Activated CD4-positive, alpha-beta memory T cell treated with anti-CD3 and anti-CD28 coated beads, Interleukin-2, amount 10 ng/mL, durations not matched to agents 7 days and 5 days (primary cell): ENCODE measurements at places on chromosomes 13 and 19.

- DNase-seq = no peak
Measured at GRCh38 chr13:55345224-55345623, 1795.5 kb upstream of the PRR20A start.

GRCh38 chr13:27419328-27419727 lies 5.1 kb upstream of the GTF3A start:
- DNase-seq = no peak

GRCh38 chr19:17665058-17665457 lies 23.1 kb downstream of the UNC13A start:
- no peak for DNase-seq

GRCh38 chr19:2779121-2779740 lies 3.8 kb downstream of the SGTA start:
- no peak for DNase-seq

DNA sequence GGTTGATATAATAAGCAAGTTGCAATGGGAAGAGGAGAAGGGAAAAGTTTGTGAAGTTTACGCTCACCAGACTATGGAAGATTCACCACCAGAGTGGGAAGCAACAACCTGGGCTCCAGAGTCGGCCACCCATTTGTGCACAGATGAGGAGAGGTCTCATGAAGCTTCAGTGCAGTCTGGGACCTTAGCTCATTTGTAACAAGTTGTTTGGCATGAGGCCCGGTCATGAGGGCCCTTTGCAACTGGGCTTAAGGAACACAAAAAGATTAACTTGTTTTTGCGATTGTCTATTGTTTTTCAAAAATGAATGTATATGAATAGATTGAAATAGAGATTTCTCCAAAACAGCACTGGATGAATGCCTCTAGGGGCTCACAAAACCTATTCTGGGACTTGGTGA lies 94.2 kb downstream of the ZNF737 start:
- no peak for DNase-seq

DNA sequence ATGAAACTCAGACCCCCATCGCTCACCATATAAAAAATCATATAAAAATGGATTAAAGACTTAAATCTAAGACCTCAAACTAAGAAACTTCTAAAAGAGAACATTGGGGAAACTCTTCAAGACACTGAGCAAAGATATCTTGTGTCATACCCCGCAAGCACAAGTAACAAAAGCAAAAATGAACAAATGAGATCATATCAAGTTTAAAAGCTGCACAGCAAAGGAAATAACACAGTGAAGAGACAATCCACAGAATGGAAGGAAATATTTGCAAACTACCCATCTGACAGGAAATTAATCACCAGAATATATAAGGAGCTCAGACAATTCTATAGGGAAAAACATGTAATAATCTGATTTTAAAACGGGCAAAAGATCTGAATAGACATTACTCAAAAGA lies 808.3 kb downstream of the LIG4 start:
- no peak for DNase-seq

- DNase-seq = no peak
Measured at GRCh38 chr19:5680084-5680436, 256 bp downstream of the MICOS13 start.

GRCh38 chr13:113576597-113576996 lies 8.0 kb upstream of the TFDP1 start:
- DNase-seq = no peak

DNA sequence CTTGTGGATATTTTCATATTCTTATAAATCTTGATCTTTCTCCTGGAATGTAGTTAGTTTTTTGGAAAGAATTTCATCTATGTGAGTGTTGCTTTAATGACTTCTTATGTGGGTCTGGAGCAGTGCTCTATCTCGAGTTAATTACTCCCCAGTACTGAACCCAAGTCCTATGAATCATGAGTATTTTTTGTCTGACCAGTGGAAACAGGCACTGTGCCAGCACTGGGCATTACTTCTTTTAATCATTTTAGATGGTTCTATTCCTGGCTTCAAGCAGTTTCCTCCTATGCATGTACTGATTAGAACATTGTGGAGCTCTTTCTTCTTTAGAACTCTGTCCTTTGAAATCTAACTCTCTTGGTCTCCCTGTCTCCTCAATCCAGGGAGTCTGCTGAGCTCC lies 466.3 kb downstream of the PCDH17 start:
- DNase-seq = no peak

DNA sequence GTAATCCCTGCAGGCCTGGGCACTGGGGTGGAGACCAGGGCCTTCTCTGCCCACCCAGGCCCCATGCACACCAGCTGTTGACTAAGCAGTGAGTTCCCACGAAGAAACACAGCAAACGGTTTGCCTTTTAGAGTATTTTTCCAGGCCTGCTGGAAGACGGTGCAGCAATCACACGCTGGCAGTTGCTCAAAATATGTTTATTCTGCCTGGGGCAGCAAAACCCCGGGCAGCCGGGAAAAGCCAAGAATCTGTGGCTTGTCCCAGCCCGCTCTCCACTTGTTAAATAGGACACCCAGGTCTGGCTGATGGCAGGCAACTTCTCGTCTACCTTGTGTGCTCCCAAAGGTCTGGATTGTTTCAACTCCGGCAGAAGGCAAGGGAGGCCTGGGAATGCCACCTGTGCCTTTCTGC lies 40.8 kb downstream of the GGACT start:
- DNase-seq = no peak

GRCh38 chr13:103716718-103717117 lies 650.5 kb upstream of the SLC10A2 start:
- DNase-seq = no peak

DNA sequence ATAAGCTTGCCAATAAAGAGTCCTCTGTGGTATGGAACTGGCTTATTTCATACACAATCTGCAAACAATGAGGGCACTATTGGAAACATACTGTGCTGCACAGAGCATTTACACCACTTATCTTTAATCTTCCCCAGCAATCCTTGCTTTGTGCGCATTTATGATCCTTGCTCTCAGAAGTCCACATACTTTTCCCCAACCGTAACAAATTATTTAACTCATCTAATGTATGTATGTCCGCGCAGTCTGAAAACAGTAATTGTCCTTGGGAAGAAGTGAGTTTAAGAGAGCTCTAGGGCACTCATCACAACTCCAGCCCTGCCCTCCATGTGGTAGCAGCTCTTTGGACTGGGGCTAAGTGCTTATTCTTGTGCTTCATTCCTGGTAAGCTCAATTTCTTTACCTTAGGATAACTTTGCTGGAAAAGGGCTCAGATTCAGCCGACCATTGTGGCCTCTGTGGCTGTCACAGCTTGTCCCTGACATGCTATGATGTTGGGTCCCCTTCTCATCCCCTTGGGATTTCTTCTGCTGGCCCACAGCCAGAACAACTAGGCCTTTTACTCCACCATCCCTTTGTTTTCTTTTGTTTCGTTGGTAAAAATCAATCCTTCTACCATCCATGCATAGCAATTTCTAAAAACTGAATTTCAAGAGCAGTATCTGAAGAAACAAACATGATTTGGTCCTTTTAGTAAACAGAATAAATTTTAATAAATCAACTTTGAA lies 152.7 kb downstream of the TNFRSF19 start:
- no peak for DNase-seq

DNA sequence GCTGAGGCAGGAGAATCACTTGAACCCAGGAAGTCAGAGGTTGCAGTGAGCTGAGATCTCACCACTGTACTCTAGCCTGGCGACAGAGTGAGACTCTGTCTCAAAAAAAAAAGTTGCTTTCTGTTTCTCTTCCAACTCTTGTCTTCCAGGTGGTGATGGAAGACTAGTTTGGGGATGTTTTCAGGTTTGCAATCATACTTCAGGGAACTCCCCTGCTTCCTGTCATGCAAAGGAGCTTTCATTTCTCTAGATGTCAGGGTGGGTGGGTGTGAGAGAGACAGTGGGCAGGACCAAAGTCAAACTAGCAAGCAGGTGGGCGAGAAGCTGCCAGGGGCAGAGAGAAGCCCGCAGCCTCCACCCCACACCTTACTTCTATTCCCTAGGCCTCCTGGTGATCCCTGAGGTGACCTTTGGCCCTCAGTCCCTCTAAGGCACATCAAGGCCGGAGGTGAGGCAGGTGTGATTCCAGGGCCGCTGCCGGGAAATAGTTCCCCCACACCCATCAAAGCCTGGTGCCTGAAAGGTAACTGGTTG lies 25.7 kb downstream of the CCNE1 start:
- DNase-seq = peak; percentile 34

- DNase-seq = no peak
Measured at GRCh38 chr13:30294004-30294403, 13.3 kb downstream of the KATNAL1 start.

DNA sequence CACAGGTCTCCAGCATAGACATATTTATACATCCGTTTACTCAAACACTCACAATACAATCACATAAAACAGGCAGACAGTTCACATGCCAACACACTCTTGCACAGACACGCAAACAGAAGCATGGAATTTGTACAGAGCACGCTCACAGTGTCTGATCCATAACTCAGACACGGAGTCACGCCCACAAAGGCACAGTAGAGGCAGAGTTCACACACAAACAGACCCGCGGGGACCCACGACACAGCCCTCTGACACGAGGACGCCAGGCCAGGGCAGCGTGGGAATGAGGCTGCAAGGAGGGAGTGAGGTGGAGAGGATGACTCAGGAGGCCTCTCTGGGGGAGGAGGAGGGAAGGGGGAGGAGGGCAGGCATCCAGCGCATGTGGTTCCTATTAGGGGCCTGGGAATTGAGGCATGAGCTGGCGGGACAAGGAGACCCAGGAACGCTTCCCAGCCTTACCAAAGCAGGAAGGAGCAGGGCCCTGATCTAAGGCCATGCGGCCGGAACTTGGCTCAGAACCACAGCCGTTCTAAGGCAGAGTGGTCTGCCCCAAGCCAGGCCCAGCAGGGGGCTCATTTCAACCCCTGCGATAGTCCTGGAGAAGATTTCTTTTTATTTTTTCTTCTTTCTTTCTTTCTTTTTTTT lies 9.1 kb upstream of the OLFM2 start:
- no peak for DNase-seq

GRCh38 chr19:48638831-48639381 lies 1.7 kb upstream of the DBP start:
- DNase-seq = no peak

- no peak for DNase-seq
Measured at GRCh38 chr13:60584976-60585375, 188.0 kb downstream of the TDRD3 start.

DNA sequence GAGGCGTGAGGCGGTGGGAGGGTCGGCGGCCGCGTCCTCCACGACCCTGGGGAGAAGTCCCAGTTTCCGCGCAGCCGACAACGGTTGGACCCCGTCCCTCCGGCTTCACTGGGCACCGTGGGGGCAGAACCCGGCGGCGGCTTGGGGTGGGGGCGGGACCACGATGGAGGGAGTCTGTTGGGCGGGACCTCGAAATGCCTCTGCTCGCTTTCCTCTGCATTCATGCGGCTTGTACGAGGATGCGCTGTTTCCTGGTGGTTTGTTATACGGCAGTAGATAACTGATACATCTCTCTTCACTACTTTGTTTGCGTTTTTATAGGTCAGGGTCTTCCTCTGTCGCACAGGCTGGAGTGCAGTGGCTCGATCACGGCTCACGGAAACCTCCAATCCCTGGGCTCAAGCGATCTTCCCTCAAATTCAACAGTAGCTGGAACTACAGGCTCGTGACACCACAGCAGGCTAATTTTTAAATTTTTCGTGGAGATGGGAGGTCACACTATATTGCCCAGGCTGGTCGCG lies 24.6 kb upstream of the ZNF846 start:
- peak; percentile 67 for DNase-seq

DNA sequence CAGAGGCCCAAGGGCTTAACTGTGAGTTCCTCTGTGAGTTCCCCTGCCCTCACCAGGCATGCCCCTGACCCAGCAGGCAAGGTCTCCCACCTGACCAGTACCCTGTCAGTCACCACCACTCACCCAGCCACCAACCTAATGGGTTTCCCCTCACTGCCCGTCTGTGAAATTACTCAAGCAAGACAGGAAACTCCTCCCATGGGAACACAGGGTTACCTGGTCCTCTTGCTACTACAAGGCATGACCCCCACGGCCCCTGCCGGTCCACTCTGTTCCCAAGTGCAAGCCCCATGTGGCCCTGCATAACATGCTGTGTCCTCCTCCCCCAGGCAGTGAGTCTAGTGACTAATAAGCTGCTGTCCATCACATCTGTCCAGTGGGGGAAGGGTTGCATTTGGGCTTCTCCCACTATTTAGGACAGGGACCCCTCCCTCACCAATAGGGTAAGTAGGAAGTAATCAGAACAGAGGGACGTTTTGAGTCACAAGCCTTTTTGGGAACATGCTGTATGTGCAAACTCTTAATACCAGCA lies 8.0 kb upstream of the DHRS12 start:
- no peak for DNase-seq

- DNase-seq = no peak
Measured at GRCh38 chr19:9189535-9189934, 10.8 kb downstream of the OR7D2 start.

- no peak for DNase-seq
Measured at GRCh38 chr19:49741210-49741844, 21.8 kb downstream of the TSKS start.

DNA sequence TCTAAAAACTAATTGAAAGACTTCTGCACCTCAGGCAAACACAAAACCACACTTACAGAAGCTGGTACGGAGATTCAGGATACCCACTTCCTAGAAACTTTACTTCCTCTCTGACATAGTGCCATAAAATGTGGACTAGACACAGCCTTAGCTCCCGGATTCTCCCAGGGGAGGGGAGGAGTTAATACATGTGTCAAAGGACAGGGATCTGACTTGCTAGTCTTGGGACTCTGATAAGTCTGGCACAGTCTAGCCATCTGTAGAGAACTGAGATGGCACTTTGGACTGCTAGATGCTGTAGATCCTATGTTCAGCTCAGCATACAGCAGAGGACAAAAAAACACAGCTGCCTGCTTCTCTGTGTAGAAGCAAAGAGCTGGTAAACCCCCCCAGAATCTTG lies 769.8 kb upstream of the MIR17HG start:
- DNase-seq = no peak

DNA sequence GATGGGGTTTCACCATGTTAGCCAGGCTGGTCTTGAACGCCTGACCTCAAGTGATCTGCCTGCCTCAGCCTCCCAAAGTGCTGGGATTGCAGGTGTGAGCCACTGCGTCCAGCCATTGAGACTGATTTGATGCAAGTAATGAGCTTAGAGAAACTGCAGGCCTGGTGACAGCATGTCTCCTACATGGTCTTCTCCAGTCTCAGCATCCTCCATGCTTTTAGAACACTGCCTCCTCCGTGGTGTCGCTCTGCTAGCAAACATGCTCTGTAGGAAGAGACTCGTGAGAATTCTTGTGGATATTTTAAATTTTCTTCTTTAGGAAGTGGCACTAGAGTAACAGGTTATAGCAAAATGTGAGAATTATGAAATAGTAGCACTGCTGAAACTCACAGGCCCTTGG lies 37.1 kb downstream of the TPT1 start:
- no peak for DNase-seq

DNA sequence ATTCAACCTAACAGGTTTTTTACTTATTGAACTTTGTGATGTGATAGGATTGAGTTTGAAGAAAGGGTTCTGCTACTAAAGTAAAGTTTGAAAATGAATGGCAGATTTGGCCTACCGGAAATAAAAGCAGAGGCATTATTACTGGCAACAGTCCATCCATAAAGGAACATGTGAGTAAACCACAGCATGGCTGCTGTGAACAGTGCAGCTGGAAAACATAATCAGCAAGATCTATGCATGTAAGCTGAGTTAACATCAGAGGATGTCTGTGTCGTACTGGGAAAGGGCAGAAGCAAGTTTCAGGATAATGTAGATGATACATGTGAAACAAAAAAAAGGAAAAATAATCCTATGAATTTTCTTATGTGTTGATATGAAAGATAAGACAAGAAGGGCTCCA lies 87.6 kb downstream of the CYSLTR2 start:
- DNase-seq = no peak
